ENCODE measurements at places on chromosomes 3 and 15.

DNA sequence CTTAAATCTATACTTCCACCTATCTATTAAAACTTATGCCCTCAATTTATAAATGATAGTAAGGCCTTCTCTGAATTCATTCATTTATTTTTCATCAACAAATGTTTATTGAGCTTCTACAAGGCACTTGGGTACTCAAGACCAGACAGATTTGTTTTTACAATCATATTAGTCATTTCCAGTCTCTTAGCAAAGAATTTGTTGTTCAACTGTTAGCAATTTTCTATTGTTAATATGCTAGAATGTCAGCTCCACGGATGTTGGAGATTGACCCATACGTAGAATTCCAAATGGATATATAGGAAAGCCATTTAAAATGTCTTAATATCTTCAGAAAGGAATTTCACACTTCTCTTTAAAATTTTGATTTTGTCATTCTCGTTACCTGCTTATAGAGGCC is 36.7 kb downstream of the ZBTB38 start:
- DNase-seq, result no peak

- DNase-seq, result no peak
Observed at GRCh38 chr3:55790596-55791350, 303.7 kb upstream of the WNT5A start.

- no peak for DNase-seq
Observed at GRCh38 chr15:85453144-85453872, 72.9 kb downstream of the AKAP13 start.

DNA sequence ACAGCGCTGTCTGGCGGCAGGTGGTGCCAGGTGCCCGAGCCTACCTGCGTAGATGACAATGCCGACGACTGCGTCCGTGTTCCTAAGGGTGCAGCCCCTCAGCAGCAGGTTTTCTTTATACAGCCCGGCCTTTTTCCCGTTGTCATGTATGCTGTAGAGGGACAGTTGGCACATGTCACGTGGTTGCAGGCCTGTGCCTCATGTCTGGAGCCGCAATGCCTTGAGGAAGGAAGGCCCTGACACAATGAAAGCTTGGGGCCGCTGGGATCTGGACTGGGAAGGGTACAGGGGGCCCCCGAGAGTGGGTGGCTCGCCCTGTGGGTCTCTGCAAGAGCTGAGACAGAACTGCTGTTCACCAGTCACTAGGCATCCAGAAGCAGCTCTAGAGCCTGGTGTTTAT is 136.0 kb downstream of the ATP10A start:
- no peak for DNase-seq

DNA sequence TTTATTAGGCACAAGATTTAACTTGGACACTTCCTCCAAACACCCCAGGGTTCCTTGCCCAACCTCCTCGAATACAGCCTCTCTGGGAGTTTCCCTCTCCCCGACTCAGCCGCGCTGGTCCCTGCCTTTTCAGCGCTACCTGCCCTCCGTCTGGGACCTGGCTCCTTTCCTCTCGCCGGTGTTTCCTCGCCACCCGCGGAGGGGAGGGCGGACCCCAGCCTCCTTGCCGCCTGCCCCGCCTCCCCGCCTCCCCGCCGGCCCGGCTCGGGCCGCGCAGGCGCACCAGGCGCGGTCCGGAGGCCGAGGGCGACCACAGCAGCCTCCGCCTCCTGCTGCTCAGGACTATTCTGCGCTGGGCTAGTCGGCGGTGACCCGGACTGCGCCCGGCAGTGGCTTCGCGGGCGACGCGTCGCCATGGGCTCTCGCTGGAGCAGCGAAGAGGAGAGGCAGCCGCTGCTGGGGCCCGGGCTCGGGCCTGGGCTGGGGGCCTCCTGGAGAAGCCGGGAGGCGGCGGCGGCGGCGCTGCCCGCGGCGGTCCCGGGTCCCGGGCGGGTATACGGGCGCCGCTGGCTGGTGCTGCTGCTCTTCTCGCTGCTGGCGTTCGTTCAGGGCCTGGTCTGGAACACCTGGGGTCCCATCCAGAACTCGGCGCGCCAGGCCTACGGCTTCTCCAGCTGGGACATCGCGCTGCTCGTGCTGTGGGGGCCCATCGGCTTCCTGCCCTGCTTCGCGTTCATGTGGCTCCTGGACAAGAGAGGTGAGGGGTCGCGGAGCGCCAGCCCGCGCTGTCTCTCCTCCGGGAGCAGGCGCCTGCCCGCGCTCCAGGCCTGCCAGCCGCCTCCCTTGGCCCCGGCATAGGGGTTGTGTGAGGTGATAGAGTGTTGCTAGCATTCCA is at the start of gene SLC49A4:
TSS of gene SLC49A4 (plus strand) at position 291 of the 895 bp plus-strand sequence. CDS start at position 415, 124 bp downstream.
- DNase-seq, result peak; percentile 79

DNA sequence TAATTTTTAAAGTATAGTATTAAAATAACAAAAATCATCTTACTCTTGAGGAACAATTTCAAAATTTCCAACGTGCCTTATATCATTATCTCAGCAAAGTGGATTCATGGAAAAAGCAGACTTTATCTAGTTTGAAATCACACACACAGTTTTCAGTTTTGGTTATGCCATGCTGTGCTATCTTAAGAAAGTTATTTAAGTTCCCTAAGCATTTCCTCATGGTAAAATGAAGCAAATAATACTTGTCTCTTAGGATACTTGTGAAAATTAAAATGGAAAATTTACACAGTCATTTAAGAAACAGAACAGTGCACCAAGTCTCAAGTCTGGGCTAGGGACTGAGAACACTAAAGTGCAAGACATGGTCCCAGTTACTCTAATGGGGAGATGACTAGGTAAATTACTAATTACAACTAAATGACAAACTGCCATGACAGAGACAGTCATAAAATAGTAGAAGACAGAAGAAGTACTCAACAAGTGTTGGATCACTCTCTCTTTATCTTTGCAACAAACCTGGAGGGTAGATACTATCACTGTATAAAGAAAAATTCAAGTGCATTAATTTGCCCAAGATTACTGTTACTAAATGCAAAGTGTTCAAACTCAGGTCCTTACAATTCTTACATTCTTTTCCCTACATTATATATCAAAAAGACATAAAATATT is 44.8 kb downstream of the DMXL2 start:
- DNase-seq, result no peak

DNA sequence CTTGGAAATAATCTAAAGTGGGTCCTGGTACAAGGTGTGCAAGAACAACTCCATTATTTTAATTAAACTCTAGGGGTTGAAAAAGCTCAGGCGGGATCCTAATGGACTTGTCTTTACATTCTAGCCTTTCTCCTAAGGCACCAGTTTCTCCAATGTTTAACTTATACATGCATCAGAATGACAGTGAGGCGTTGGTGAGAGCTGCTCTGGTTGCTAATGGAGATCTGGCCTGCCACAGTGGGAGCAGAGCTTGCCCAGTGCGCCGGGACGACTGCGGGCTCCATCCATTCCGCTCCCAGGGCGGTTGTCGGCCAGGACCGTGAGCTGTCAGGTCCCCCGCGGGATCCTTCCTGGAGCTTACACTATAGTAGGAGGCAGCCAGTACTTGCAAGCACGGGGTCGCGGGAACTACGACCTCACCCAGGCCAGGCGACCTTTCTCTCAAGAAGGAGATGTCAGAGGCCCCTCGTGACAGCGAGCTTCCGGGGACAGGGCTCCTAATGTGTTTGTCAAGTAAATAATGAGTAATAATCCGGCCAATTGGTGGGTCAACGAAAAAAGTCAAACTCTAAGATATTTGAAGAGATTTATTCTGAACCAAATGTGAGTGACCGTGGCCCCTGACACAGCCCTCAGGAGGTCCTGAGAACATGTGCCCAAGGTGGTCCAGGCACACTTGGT is 991 bp upstream of the HIGD1A start:
- no peak for DNase-seq

- no peak for DNase-seq
Observed at GRCh38 chr3:170162052-170162451, 19.5 kb downstream of the PHC3 start.

DNA sequence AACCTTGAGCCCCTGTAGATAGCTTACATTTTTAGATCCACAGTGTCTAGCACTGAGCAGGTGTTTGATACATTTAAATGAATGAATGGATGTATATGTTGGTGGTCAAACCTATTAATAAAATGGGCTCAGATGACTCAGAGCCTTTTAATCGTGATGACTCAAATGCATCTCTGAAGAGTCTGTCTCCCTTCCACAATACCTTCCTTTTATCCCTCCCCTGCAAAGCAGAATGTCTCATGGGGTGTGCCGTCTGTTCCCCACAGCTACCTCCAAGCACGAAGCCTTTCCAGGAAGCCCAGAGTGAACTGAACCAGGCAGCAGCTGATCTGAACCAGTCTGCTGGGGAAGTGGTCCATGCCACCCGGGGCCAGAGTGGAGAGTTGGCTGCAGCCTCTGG is 303.5 kb upstream of the TPM1 start:
- DNase-seq, result no peak

GRCh38 chr3:71466483-71466882 is 117.0 kb downstream of the FOXP1 start:
- no peak for DNase-seq

DNA sequence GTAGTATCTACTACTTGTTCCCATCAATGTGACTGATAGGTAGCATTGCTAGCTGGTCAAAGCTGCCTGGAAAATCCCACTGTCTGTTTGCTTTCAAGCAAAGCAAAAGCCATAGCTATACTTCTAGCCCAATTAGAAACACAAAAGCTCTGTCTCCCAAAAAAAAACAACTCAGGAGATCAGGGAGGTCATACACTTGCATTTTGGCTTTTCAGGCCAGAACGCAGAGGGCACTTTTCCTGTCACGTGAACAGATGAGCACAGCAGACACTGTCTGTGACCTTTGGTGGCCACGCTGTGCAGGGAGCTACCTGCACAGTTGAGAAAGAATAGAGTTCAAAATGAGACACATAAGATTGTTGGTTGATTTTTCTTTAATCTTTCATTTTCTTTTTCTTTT is 441.7 kb upstream of the PDZRN3 start:
- no peak for DNase-seq

DNA sequence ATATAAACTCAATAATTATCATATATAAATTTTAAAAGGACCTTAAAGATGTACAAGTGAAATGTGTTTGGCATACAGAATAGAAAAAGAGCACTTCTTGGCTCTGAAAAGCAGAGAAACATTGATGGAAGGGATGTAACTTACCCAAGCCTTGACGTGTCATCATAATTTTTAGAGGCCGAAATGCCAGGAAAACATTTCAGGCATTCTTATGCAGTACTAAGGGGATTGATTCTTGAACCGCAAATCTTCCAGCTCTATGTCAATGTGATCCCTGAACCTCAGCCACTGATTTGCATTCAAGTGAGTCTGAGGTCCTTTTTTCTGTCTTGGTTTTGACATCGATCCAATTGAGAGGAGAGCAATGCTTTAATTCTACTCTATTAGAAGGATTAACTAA is 97.8 kb downstream of the CLDN1 start:
- no peak for DNase-seq

- DNase-seq, result no peak
Observed at GRCh38 chr3:140555666-140556065, 122.2 kb upstream of the TRIM42 start.

DNA sequence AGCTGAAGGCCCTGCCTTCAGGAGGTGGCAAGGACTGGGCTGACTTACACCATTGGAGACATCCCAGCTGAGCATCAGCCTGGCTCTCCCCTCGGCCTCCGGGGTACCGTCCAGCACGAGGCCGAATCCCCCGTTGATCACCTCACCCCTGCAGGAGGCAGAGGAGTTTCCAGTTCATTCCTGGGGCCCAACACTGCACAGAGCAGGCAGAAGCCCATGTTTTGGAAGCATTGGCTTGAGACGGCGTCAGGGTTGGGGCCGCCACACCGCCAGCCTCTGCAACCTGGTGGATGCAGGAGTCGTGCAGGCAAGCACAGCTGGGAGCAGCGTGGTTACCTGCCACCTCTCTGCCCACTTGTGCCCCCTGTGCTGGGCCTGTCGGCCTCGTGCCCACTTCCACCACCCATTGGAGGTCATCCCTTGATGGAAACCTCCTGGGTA is 7.7 kb upstream of the ZXDC start:
- no peak for DNase-seq

GRCh38 chr3:187694801-187695200 is 7.6 kb downstream of the RTP2 start:
- no peak for DNase-seq

- DNase-seq, result no peak
Observed at GRCh38 chr15:99361545-99362185, 110.4 kb downstream of the LRRC28 start.
